ENCODE measurements at places on chromosomes 13 and 19. TPM values are rescaled to one million over a fixed set of nuclear protein-coding genes. Genes with fewer than 3 reads are reported as not detected.

PRTN3 gene
- not detected for total RNA-seq

- no peak for DNase-seq
Measured at GRCh38 chr19:13877303-13877702, 369 bp downstream of the NANOS3 start.

GNA15 gene
- total RNA-seq = 2.1 TPM

GRCh38 chr19:34404109-34404909, at the start of gene PDCD2L:
Gene PDCD2L, plus strand, starts transcription at chr19:34404399. Its CDS starts 32 bp downstream, at chr19:34404431.
- DNase-seq = peak; percentile 97

DNA sequence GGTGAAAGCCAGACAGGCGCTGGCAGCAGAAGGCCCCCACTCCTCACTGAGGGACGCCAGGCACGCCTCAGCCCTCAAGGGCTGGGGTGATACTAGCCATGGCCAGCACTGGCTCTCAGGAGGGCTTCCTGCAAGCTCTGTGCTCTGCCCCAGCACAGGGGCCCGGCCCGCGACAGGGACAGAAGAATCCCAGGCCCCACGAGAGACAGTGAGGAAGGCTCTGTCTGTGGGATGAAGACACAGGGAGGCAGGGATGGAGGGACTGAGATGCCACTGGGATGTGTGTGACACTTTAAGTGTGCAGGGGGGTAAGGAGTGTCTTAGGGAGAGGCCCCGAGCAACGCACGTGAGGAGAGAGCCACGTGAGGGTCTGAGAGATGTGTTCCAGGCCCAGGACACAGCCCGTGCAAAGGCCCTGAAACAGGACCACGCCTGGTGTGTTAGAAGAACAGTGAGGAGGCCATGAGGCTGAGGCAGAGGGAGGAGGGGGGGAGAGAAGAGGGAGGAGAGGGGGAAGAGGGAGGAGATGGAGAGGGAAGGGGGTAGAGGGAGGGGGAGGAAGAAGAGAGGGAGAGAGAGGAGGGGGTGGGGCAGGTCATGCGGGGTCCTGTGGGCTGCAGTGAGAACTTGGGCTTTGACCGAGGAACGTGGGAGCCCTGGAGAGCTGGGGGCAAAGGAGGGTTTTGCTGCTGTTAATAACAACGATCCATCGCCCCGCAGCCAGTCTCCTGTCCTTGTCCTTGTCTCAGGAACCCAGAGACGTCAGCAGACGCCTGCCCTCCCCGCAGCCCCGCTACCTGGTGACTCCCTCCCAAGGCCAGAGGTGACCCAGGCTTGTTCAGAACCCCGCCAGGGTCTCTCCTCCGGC, 7.2 kb downstream of the RPL36 start:
- no peak for DNase-seq

PEG3 gene
- 7.5 TPM for total RNA-seq

SHC2 gene
- 11.0 TPM for total RNA-seq

- DNase-seq = no peak
Measured at GRCh38 chr13:29318741-29319140, 276.7 kb downstream of the SLC7A1 start.

DNA sequence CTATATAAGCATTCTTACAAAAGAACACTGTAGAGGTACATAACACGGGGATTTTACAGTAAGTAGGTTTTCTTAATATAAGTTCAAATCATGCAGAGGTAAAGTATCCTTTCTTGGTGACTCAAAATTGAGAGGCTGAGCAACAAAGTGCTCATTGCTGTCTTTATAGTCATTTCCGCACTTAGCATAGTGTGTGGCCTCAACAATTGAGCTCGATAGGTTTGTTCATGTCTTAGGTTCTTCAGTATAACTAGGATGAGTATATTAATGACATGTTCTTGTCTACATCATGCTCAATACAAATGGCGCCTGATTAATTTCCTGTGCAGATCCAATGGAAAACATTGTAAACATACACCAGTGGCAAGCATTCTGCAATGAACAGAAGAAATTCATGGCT, 1.4 kb downstream of the WDFY2 start:
- no peak for DNase-seq

GRCh38 chr19:2615782-2616181, 86.7 kb downstream of the GNG7 start:
- DNase-seq = no peak

BICRA gene
- 9.5 TPM for total RNA-seq

PAF1 gene
- 34.8 TPM for total RNA-seq

DNA sequence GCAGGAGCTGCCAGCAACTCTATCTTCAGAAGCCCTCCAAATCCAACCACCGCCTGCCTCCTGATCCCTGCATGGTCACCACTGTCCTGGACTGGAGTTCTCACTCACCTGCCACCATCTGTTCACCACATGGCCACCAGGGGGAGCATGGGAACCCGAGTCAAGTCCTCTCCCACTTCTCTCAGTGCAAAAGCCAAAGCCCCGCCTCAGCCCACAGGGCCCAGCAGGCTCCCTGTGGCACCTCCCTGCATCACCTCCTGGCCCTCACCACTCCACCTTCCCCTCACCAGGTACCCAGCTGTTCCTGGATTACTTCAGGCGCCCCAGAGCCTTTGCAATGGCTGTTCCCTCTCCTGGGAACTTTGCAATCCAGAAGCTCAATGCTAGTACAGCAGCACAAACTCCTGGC, 5.3 kb downstream of the DHPS start:
- peak; percentile 86 for DNase-seq

GRCh38 chr19:10517361-10517759, at the start of gene S1PR5:
Gene S1PR5, minus strand, starts transcription at chr19:10517447. Its CDS starts 2,436 bp downstream, at chr19:10515011.
- peak; percentile 46 for DNase-seq

GPR12 gene
- total RNA-seq = 0.15 TPM

- DNase-seq = peak; percentile 43
Measured at GRCh38 chr19:46659151-46660007, 1.6 kb downstream of the DACT3 start.

DNA sequence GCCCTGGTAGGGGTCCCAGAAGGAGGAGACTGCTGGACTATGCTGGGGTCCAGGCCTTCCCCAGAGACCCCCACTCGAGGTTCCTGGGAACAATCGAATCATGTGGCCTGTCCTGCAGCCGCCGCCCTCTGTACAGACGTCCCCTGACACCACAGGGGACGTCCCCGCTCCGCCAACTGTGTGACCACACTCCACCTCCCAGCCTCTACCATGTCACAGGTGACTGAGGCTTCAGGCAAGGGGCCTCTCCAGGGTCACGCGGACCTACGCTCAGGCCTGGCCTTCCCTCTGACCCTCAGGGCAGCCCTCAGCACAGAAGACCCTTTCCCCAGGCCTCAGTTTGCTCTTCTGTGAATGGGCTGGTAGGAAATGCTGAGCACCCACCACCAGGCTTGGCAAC, 13.1 kb upstream of the TMEM161A start:
- no peak for DNase-seq

DNA sequence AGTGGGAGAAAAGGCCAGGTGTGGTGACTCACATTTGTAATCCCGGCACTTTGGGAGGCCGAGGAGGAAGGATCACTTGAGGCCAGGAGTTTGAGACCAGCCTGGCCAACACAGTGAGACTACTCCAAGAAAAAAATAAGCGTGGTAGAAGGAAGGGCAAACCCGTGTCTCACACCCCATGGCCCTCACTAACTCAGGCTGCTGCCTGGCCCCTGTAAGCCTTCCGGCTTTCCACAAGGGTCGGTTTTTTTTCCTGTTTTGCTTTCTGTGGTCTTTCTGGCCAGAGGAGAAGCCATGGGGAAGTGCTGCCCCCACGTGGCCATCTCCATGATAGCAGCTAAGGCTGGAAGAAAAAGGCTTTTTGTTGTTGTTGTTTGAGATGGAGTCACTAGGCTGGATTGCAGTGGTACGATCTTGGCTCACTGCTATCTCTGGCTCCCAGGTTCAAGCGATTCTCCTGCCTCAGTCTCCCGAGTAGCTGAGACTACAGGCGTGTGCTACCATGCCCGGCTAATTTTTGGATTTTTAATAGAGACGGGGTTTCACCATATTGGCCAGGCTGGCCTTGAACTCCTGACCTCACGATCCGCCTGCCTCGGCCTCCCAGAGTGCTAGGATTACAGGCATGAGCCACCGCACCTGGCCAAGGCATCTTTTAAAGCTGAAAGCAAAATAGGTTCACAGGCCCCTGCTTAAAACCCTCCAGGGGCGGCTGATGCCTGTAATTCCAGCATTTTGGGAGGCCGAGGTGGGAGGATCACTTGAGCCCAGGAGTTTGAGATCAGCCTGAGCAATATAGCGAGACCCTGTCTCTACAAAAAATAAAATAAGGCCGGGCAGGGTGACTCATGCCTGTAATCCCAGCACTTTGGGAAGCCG, 7.5 kb upstream of the ARHGEF18 start:
- peak; percentile 88 for DNase-seq

DNA sequence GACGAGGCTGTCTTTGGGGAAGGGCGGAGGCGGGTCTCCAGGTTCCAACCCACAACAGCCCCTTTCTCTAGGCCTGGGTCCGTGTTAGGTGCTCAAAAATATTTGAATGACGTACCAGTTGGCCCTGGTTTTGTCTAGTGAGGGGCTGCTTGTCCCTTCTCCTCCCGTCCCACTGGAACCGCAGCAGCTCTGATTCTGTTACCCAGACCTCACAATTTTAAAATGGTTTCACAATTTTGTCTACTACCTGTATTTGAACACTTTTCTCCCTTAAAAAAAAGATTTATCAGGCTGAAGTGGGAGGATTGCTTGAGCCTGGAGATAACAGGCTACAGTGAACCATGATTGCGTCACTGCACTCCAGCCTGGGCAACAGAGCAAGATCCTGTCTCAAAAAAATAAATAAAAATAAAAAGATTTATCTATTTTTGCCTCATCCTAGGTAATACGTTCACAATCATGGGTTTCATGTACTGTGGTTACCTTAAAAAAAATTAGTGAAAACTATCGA, 1.3 kb upstream of the IRF2BP1 start:
- no peak for DNase-seq

CERS1 gene
- 0.42 TPM for total RNA-seq

GRCh38 chr13:91072486-91072885, 275.0 kb upstream of the MIR17HG start:
- DNase-seq = no peak
